ENCODE measurements at places on chromosomes 2 and 18. TPM values are rescaled to one million over a fixed set of nuclear protein-coding genes. Genes with fewer than 3 reads are reported as not detected.
A peak's percentile ranks its signal among the peaks of the same experiment; 100 is the strongest.

DNA sequence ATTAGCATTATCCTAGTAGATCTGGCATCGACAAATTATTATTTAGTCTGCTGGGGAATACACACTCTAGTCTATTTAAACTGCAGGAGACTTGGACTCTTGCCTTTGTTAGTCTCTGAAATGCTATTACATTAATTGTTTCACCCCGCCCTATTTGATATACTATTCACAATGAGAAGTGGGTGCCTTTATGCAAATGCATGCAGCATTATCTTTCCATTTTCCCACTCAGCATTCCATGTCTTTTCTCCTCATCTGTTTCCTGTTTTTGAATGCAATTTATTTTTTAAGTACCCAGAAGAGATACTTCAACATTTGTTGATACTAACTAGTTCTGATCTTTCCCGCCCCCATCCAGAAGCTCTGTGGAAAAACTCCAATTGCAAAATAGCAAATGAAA is 395.3 kb upstream of the NXPH2 start:
- no peak overlapping the region for H3K27ac ChIP-seq
- no peak for DNase-seq
- no peak overlapping the region for H3K4me3 ChIP-seq
- peaks cover 9% of the 10 kb centered on the region for H3K27me3 ChIP-seq
- no peaks in the 10 kb centered on the region for H3K36me3 ChIP-seq

- DNase-seq = no peak
- no peak overlapping the region for H3K27ac ChIP-seq
- H3K27me3 ChIP-seq = peaks cover 45% of the 10 kb centered on the region
- H3K4me1 ChIP-seq = no peaks in the 10 kb centered on the region
These were observed 397.2 kb upstream of the CDH19 start for GRCh38 chr18:67001052-67001451.

DNA sequence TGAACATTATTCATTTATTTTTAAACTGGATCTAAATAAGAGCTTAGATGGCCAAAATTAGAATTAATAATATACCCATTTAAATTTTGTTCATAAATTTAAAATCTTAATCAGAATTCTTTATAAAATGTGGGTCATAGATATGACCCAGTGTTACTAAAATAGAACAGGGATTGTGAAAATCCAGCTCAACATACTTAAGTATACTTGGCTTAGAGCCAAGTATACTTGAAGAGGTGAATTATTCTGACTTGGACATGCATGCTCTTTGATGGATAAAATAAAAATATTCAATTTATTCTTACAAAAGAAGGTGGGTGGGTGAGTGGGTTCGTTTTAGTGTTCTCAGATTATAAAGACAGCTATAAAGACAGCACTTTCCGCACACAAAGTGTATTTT is 70.7 kb downstream of the SPOPL start:
- H3K27ac ChIP-seq = no peak overlapping the region
- H3K4me3 ChIP-seq = no peak overlapping the region
- H3K4me1 ChIP-seq = no peaks in the 10 kb centered on the region

The EVX2 gene
- total RNA-seq = not detected

DNA sequence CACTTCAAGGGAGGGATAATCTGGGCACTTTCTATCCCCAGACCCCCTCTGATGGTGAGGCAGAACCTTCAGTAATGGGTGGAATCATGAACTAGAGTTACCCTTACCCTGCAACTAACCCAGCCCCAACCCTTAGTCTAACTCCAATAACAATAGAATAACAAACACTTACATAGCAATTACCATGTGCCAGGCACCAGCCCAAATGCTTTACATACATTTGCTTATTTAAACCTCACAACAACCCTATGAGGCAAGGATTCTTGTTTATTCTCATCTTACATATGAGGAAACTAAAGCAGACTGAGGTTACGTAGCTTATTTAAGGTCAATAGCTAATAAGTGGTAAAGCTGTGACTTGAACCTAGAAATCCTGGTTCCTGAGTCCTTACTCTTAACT is 132.8 kb downstream of the CYP26B1 start:
- H3K36me3 ChIP-seq = no peaks in the 10 kb centered on the region
- H3K4me3 ChIP-seq = no peak overlapping the region
- no peak for DNase-seq
- H3K4me1 ChIP-seq = no peaks in the 10 kb centered on the region

- no peaks in the 10 kb centered on the region for H3K27me3 ChIP-seq
- H3K4me1 ChIP-seq = no peaks in the 10 kb centered on the region
- DNase-seq = peak; percentile 62
- H3K4me3 ChIP-seq = no peak overlapping the region
These were observed 97.9 kb upstream of the NOL4 start for GRCh38 chr18:34322365-34323289.
